Right ventricle myocardium inferior (tissue), 1 donor: ENCODE measurements at places on chromosomes 7 and 10. TPM values are rescaled to one million over a fixed set of nuclear protein-coding genes. Genes with fewer than 3 reads are reported as not detected.

TAS2R5 gene
- total RNA-seq = 0.27 TPM

GPC2 gene
- total RNA-seq = 0.32 TPM

GRCh38 chr7:98864731-98865453 lies 4.9 kb downstream of the TMEM130 start:
- no peak for DNase-seq

GRCh38 chr10:30686708-30687107 lies 57.2 kb upstream of the LYZL2 start:
- no peak for DNase-seq
